ENCODE measurements at places on chromosomes 5 and 9.

- DNase-seq, result no peak
These were observed 88.7 kb downstream of the NTNG2 start for GRCh38 chr9:132250324-132251262.

- no peak for DNase-seq
These were observed 629.8 kb upstream of the SEMA6A start for GRCh38 chr5:117204404-117204803.

GRCh38 chr9:17389026-17389425 lies 189.8 kb upstream of the SH3GL2 start:
- DNase-seq, result no peak

DNA sequence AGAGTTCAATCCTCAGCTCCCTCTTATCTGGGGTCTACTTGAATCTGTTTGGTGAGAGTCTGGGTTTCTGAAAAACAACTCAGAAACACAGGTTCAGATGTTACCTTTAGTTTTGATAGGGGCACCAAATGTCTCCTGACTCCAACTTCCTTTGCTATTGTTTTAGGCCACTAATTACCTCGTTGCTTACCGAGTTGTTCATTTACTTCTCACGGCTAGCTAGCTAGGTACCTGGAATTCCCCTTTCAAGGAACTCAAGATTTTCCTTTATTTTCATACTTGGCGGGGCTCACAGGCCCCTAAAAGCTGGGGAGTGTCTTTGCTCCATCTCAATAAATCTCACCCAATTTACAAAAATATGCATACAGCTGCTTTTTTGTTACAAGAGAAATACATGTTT lies 111.4 kb downstream of the SLC28A3 start:
- no peak for DNase-seq

DNA sequence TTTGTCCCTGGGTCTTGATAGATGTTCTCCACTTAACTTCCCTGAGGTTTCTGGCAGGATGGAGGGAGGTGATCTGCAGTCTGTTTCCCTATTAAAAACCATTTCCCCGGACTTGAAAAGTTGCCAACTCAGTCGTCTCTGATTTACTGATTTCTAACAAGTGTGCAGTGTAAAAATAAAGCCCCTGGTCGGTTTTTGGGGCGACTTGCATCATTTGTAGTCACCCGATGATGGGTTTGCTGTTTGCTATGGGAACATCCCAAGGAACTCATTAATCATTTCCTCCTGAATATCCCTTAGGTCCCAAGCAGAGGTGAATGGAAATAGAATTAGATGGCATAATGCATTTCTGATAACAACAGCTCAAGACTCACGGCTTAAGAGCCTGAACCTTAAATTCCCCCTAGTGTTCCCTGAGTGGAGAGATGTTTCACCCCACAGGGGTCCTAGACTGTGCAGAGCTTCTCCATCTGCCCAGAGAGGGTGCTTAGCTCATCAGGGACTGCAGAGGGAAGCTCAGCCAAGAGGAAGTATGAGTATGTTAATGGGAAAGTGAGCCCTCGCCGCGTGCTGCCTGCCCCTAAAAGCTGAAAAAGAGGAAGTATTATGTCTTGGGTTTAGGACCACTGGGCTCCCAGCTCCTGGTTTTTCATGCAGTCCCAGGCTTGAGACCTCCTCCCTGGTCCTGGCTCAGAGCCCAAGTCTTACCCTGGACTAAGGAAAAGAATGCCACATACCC lies 115.1 kb upstream of the DAP start:
- DNase-seq, result no peak

DNA sequence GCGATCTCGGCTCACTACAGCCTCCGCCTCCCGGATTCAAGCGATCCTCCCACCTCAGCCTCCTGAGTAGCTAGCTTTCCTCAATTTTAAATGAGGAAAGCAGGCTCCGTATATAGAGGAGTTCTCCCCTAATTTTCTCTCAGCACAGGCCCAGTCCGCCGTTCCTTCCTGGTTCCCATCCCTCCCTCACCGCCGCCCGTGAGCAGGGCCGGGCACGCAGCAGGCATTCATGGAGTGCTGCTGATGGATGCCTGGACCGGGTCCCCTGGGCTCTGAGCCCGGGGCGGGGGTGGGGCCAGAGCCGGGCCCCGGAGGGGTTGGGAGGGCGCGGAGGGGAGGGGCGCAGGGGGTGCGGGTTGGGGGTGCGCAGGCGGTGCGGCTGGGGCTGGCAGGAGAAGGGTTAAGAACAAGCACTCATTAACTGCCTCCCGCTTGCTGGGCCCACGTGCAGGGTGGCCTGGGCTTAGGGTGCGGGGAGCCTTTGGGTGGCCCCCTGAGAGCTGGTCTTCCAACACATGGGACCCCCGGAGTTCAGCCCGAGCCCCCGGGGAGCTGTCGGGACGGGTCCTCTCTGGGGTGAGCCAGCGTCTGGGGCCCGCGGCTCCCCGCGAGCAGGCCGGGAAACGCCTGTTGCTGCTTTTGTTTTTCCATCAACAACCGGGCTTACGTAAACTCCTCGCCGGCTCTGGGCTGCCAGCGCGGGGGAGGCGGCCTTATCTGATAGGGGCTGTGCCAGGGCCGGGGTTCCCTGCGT lies 33.7 kb downstream of the LHX2 start:
- DNase-seq, result no peak

DNA sequence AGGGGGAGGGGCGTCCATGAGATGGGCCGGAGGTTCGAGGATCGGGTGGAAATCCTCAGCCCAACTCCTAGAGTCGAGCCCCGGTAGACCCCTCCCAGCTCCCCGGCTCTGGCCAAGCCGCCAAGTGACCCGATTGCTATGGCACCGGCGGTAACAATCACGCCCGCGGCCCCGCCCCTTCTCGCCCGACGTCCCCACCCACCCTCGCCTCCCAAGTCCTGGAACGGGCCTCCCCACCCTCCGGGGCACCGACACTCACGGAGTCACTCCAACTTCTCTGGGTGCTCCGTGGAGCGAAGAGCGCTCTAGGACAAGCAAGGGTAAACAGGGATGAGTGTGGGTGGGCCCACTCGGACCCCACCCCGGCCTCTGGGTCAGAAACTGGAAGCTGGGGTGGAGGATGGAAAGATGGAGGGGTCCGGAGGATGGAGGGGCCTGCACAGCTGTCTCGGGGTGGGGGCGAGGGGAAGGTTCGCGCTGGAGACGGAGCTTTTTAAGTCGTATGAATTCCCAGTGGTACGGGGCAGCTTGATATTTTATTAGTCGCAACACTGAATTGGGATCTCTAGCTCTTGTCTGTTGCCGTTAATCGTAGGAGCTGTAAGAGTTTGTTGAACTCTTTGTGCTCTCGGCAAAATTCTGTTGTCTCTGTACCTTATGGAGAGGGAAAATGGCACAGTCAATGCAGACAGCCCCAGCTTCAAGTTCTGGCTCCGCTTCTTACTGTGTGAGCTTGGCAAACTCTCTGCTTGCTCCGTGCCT lies at the start of gene SPACA9:
Gene SPACA9, plus strand, starts transcription at position 204 of the 762 bp plus-strand sequence. CDS start 5,050 bp downstream, outside the sequence.
- DNase-seq, result no peak

- no peak for DNase-seq
These were observed 41.6 kb upstream of the PPP2CA start for GRCh38 chr5:134267366-134268018.

- DNase-seq, result no peak
These were observed 663 bp upstream of the SMIM27 start for GRCh38 chr9:32551276-32552051.

Measured in AG04449 (cell line).